ENCODE measurements at places on chromosomes 2 and 18.

DNA sequence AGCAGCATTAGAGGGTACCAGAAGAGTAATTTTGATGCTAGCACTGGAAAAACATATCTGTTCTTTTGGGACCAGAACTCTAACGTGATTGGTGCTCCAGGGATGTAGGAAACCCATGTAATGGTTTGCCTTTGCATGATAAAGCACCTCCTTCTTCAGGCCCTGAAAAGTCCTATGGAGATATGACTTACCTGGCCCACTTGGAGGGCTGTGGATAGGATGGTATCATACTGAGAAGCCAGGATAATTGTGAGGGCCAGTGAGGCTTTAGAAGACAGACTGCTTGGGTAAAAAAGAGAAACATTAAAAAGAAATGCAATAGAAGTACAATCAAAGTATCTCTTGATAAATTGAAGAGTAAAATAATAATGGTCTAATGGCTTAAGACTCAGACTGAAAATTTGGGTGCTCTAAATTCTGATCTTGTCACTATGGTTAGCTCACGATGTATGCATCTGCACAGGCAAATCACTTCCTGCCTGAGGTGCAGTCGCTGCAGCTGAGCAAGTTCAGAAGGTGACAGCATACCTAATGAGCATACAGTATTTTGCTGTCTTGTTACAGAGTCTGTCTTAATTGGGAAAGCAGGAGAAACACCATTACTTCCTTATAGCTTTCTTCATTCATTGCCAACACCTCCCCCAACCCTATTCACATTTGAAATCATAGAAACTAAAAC, 371.5 kb downstream of the NUP35 start:
- DNase-seq = no peak

DNA sequence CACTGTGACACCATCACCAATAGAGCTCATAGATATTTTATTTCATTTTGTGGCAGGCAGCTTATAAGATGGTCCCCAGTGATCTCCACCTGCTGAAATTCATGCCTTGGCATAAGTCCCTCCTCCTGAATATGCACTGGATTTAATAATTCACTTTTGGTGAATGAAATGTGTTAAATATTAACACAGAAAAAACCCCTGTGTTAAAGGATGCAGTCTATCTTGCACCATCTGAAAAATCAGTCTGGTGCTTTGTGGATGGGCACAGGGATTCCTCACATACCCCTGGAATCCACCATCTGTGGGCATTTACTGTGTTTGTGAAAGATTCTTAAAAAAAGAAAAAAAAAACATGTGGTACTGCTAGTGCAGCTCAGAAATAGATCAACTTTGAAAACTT, 26.1 kb upstream of the WIPF1 start:
- no peak for DNase-seq

DNA sequence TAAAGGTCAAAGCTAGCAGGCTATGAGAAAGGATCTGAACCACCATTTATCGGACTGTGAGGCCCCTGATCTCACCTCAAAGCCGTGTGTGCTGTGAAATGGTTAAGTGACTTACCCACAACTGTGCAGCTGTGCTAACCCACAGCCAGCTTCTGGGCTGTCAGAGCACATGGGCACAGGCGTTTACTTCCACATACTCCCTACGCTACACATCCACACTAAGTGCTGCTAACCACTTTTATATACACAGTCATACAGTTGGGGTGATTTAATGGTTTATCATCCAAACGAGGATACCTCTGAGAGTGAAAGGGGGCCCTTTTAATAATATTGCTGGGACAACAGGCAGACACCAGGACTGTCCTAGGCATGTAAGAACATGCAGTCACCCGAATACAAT, 37.3 kb downstream of the CYRIA start:
- no peak for DNase-seq

DNA sequence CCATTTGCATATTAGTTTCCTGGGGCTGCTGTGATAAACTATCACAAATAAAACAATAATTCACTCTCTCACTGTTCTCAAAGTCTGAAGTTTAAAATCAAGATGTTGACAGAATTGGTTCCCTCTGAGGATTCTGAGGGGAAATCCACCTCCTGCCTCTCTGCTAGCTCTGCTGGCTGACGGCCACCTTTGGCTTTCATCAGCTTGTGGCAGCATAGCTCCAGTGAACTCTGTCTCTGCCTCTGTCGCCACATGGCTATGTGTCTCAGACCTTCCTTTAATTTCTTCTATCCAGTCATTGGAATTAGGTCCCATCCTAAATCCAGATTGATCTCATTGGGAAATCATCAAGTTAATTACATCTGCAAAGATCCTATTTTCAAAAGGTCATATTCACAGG, 38.9 kb upstream of the TRIM43 start:
- DNase-seq = no peak

- no peak for DNase-seq
These were observed 694.1 kb downstream of the ARHGAP15 start for GRCh38 chr2:143823296-143823695.

GRCh38 chr18:11050966-11051365, 98.4 kb downstream of the PIEZO2 start:
- no peak for DNase-seq

- no peak for DNase-seq
These were observed 11.3 kb downstream of the HYCC2 start for GRCh38 chr2:201059961-201060755.

DNA sequence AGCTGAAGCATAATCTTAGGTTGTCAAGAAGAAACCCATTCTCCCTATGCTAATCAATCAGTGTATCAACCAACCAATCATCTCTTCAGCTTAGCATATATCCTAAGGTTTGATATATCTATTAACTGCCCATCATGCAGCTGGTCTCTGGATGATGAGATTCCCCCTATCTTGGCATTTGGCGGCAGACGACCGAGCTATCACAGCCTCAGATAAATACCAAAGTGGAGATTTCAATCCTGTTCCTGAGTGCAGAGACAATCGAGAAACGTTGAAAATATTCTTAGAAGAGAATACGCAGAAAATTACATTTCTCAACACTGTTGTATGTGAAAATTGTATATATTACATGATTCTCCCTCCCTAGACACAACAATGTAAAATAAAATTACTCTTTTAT, 259.0 kb upstream of the SIX3 start:
- no peak for DNase-seq

GRCh38 chr2:84856787-84857186, 24.1 kb downstream of the TRABD2A start:
- DNase-seq = no peak

DNA sequence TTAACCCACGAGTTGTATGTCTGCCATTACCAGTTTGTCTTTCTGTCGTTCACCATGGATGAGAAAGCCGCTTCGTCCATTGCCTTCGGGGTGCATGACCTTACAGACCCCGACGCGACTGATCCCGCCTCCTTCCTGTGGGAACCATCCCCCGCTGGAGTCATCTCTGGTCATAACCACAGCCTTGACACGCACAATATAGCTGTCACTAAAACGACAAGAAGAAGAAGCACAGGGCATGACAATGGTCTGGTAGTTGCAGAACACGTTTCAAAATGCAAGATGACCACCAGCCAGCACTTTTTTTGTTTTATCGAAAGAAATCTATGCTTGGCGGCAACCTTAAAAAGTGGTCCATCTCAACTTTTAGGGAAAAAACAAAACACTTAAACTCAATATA, 87.7 kb downstream of the SPRED2 start:
- DNase-seq = no peak

GRCh38 chr2:3642521-3643215, 15.3 kb upstream of the ALLC start:
- DNase-seq = no peak

DNA sequence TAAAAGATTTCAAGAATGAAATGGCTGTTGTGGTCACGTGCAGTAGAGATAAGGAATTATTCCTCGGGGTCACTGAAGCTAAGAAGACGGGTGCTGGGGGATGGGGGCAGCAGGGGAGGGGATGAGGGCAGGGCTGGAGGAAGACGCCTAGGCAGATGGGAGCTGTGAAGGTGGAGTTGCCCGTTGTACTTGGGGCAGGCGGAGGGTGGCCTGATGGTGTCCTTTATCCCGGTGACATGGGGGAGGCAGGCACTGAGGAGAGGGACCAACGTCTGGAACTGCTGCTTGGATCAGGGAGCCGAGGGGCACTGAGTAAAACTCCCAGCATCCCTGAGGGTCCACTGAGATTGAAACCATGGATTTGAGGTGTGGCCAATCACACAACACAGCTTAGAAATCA, 64.9 kb downstream of the ZCCHC2 start:
- DNase-seq = no peak

DNA sequence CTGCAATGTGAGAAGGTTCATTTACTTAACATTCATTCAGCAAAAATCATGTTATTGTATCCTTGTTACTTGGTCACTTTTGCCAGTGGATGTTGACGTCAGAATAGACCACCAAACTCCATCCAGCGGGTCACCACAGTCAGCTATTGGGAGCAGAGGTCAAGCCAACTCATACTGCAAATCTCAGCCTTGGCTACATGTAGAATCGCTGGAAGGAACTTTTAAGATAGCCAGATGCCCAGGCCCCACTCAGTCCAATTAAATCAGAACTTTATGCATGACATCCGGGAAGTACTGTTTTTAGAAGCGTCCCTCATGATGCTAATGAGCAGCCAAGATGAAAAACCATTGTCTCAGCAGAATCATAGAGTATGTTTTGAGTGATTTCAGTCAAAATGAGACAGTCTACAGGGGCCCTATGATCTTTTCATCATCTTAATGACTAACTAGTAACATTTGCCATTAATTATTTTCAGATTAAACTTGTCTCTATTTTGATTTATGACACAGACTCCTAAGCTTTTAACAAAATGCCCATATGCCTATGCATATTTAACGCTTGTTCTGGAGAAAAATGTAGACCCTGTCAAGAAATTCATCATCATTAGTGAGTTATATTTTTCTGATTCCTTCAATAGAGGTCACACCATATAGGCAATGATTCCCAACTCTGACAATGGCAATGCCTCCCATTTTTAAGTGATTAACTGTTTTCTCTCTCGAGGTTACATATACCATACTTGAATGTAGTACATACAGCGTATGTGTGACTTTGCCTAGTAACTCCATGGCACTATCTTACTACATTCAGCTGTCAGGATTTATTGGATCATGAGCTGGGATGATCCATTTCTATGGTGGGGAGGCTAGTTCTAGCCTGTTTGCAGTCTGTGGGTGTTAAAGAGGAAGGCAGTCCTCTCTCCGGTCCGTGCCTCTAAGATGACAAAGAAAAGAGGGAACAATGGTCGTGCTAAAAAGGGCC, 63.7 kb upstream of the CCBE1 start:
- no peak for DNase-seq

GRCh38 chr2:197705912-197706838, 1.0 kb downstream of the MARS2 start:
- no peak for DNase-seq

DNA sequence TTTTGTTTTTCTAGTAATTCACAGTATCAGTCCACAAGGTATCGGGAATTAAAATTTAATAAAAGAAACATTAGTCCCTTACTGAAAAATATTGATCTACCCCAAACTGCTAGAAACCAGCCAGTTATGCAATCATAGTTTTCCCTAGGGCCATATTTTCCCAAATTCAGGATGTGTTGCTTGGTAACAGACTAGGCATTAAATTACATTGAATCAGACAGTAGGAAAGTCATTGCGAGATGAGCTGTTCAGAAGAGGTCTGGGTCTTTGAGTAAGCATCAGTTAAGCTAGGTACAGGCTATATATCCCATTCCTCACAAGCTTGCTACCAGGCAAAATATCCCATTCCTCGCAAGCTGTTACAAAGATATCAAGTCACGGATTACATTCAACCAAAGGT, 123.0 kb upstream of the CCDC150 start:
- no peak for DNase-seq

Measured in urothelium cell line (cell line).